Foreskin keratinocyte (primary cell): ENCODE measurements at places on chromosomes 3 and 15.

DNA sequence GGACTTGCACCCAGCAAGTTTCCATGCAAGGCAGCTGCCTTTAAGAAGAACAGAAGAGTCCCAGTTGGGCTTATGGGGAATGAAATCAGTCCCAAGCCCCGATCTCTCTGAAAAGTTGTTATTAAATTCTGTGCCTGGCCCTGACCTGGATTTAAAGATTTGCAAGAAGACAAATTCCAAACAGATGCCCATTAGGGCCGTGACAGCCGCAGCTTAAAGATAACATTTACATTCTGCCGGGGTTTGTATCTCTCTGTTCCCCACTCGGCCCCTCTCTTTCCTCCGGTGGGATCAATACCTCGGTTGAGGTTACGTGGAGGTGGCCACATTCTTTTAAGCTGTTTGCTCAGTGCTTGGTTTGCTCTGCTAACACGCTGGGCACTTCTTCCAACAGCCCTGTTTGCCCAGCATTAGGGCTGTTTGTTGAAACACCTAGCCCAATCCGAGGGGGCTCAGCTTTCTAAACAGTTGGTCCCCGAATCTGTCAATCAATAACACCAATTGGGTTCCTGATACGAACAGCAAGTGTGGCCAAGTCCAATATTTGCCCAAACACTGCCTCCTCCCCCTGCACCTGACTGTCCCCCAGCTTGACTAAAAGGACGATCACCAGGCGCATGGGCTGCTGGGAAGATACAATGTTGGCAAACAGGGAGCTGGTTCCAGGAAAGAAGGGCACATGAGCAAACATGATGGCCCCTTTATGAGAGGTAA, 108.6 kb downstream of the RPLP1 start:
- DNase-seq = no peak

DNA sequence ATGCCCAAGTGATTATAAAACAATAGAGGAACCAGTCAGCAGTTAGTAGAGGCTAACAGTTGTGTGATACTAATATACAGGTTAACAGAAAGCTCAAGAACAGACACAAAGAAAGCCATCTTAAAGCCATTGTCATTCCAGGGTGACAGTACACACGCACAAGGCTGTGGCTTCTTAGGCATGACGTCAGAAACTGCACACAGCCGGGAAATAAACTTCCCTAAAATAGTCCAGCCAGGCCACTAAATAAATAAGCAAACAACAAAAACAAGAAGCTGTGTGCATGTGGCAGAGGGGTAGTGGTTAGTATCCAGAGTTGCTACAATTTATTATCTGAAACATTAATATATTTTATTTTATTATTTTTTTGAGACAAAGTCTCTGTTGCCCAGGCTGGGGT, 49.8 kb downstream of the PPCDC start:
- no peak for DNase-seq

DNA sequence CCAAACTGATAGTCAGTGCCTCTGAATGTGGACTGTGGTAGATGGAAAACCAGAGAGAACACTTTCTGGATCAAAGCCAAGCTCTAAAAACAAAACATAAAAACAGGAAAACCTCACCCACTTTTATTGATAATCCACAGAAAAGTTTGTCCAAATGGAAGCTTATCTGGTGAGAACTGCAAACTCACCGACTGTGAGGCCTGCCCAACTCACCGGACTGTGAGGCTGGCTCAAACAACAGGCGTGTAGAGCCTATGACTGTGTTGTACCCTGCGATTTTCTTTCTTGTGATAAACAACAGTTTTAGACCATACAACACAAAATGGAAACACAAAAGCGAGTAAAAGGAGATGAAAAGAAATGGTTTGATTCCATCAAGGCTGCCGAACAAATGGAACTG, 7.2 kb downstream of the PRR23C start:
- no peak for DNase-seq

- peak; percentile 44 for DNase-seq
Measured at GRCh38 chr3:133488785-133489367, 84.6 kb upstream of the CDV3 start.

GRCh38 chr15:30992249-30992864, 929 bp upstream of the MTMR10 start:
- DNase-seq = no peak

- DNase-seq = no peak
Measured at GRCh38 chr3:178538056-178538455, 1.8 kb downstream of the KCNMB2 start.

DNA sequence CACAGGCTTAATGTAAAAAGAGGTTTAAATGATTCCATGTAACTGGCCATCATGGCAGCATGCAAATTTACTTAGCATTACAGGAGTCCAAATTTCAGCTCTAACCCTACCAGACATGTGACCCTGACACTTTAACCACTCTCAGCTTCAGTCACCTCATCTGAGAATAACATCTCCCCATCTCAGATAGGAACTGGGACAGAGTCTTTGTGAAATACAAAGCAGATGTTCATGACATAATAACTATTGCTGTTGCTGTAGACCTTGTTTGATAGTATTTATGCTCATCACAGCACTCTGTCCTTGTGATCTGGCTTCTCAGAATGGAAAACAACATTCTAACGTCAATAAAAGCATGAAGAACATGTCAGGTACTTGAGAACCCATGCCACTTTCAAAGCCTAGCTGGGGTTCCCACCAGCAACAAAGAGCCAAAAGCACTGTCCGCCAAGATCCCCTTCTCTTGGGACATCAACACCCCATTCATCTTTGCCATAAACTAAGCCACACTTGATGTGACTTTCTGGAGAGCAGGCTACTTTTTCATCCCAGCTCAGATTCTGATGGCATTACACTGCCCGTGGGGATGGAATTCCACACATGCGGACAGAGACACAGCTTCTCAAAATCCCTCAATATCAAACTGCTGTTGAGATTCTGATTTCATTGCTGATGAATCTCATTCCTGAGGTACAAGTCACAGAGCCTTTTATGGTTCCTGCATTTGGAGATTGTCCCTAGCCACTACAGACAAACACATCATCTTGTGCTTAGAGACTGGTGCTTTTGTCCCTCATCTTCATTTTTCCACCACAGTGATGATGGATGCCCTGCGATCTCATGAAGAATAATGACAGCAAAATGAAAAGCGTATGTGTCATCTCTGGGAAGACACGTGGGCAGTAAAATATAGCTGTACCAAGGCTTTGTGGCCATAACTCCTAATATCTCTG, 202.7 kb downstream of the TNIK start:
- DNase-seq = no peak

DNA sequence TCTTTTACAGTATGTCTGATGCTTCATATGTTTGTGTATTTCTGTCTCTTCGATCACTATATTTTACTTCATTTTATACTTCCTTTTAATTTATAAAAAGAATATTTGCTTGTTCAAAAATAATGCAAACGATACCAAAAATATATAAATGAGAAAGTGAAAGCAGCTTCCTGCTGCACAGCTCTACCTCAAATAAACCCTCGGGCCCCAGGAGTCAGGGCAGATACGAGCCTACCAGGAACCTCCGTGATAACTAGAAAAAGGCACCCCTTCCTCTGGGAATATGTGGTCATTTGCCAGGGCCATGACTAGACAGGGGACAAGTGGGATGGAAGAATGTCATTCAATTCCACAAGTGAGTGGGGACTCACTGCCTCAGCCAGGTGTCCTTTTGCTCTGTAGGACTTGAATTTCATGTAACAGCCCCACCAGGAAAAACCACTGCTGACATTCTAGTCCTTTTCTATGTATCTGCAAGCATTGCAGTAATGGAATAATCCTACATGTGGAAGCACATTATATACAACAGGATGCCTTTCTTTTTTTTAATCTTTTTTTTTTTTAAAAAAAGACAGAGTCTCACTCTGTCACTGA, 133.3 kb downstream of the SUCLG2 start:
- no peak for DNase-seq

- DNase-seq = peak; percentile 23
Measured at GRCh38 chr3:107855710-107856109, 235.1 kb downstream of the CD47 start.

GRCh38 chr15:58932710-58933280, 684 bp downstream of the SLTM start:
- DNase-seq = no peak

- peak; percentile 7 for DNase-seq
Measured at GRCh38 chr3:133757701-133758567, 11.7 kb downstream of the TF start.

- no peak for DNase-seq
Measured at GRCh38 chr3:113454630-113455029, 13.3 kb upstream of the CFAP44 start.

DNA sequence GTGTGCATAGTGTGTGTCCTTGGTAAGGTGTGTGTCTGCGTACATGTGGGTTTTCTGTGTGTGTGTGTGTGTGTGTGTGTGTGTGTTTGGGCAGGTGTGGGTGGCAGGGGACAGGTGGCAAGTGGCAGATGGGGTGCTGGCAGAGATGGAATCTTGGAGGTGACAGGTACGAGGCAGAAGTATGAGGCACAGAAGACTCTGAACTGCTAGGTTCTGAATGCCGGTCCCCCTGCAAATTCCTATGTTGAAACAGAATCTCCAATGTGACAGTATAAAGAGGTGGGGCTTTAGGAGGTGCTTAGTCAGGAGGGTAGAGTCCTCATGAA, 29.8 kb downstream of the SRPRB start:
- DNase-seq = no peak

DNA sequence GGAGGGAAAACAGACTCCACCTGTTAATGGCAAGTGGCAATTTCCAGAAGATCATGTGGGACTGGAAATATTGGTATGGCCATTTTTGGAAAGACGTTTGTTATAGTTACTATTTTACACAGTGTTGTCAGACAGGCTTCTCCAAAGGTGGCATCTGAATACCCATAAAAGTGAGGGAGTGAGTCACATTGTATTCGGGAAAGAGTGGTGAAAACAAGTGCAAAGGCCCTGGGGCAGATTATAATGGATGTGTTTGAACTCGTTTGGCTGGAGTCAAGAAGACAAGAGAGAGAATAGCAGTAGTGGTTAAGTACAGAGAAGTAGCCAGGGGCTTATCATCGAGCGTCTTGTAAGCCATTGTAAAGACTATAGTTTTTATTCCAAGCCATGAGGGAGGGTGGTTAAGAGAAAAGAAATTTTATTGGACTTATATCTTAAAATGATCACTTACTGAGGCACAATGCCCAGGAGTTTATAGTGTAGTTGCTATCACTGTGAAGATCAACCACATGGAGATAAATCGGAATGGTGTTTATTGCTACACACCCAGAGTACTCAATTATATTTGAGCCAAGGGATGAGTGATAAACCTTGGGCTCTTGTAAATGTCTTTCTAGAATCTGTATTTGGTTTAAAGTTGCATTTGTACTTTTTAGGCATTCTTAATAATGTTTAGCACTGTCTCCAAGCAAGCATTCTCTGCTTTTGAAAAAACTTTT, 212.8 kb upstream of the KBTBD8 start:
- peak; percentile 62 for DNase-seq

- DNase-seq = no peak
Measured at GRCh38 chr3:112568642-112569041, 6.8 kb downstream of the SLC35A5 start.

DNA sequence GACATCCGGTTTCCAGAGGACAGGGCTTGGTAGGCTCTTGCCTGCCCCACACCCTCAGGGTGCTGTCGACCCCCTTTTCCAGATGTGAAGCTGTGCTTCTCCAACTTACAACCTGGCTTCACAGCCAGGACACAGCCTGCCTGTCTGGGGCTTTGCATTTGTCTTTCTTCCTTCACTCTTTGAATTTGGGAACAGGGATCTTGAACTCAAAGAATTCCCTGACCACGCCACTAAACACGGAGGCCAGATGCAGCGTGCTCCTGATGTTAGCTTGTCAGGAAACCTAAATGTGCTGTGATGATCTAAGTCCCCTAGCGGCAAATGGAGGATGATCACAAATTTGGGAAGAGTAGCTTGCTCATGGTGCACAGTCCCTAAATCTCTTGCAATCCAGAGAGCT, 244.8 kb upstream of the RGMA start:
- DNase-seq = no peak

GRCh38 chr3:25945836-25946235, 155.9 kb downstream of the OXSM start:
- no peak for DNase-seq

- DNase-seq = peak; percentile 73
Measured at GRCh38 chr3:46660543-46661523, 32.6 kb downstream of the ALS2CL start.

- DNase-seq = no peak
Measured at GRCh38 chr15:32053719-32054118, 23.4 kb downstream of the CHRNA7 start.

GRCh38 chr15:65981837-65982626, 112.7 kb downstream of the RAB11A start:
- DNase-seq = no peak

DNA sequence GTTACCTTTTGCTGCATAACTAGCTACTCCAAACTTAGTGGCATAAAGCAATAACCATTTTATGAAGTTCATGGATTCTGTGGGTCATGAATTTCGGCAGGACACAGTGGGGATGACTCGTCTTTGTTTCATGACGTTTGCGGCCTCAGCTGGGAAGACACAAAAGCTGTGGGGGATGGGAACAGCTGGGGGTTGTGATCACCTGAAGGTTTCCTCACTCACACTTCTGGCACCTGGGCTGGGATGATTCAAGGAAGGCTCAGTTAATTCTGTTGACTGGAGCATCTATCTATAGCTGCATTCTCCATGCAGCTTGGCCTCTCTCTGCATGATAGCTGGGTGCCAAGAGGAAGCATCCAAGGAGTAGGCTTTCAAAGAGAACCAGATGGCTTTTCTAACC, 332.8 kb downstream of the ULK4 start:
- DNase-seq = peak; percentile 47

GRCh38 chr3:101888653-101889052, 39.3 kb downstream of the NFKBIZ start:
- no peak for DNase-seq

DNA sequence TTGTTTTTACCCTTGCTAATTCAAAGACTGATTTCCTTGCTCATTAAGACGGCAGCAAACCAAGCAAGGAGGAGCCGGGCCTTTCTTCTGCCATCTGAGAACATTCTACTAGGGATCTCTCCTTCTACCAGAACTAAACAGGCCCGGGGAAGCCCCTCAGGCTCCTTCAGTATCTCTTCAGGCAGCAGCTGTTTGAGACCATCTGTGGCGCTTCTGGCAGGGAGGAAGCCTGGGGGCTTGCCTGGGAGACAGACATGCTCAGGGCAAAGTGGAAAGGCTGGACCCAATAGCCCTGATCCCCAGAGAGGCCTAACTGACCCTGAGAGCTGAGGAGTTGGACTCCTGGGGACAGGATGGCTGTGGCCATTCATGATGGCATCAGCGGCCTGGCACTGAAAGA, 67.9 kb downstream of the FEM1B start:
- DNase-seq = no peak

DNA sequence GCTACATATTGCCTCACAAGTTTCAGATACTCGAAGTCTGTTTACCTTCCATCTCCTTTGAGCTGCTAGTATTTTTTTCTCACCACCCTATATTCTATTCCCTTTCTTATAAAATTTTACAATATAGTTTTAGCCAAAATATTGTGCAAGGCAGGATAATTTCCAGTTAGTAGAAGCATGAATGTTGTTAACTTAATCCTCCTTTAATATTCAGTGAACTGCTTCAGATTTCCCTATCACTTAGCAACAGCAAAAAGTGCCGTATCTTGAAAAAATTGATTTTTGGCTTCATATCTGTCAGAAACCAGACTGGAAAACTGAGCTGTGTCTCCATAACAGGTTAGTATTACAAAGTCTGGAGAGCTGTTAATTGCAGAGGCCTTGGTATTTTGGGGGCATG, 24.0 kb downstream of the PLSCR4 start:
- no peak for DNase-seq
